ENCODE measurements at places on chromosomes 6 and 20.

GRCh38 chr6:5525209-5525608, 263.9 kb downstream of the FARS2 start:
- no peak for DNase-seq

GRCh38 chr6:45003387-45003786, 324.7 kb upstream of the RUNX2 start:
- no peak for DNase-seq

DNA sequence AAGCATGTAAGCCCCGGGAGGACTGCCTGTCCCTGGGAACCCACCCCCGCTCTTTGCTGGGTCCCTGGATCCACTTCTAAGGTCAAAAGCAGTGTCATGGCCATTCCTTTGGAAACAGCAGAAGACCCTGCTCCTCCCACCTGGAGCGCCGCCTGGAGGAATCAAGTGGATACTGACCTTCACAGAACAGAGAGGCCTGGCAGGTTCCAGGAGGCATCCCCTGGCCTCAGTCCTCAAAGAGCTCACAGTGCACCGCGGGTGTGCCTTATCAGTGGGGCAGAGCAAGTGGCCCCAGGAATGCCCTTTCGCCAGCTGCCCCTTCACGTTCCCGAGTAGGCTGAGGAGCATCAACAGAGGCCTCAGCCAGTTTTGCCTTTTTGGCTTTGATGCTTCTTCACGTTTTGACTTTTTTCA, 11.1 kb upstream of the SLC4A11 start:
- DNase-seq, result no peak

DNA sequence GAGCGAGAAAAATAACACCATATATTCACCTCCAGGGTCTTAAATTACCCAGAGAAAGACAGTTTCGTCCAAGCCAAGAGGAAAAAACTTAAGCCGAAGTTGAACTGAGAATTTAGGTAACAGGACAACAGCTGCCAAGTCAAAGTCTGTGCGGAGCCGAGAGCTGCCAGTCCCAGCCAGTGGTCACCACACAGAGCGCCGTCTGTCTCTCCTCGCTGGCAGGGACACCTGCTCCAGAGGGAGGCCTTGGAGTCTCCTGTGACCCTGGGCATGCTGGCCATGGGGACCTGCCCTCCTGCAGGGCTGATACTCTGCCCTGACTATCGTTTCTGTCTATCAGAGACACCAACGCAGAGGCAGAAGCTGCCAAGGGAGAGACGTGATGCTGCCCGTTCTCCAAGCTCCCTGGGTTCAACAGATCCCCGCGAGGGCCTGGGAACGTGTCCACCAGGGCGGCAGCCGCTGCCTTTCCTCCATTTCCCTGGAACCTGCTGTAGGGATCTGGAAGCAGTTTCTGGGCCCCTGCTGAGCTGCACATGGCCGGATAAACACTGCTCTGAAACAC, 341.3 kb downstream of the SMOC2 start:
- no peak for DNase-seq

- DNase-seq, result no peak
These were observed 22.5 kb upstream of the NHSL1 start for GRCh38 chr6:138521790-138522189.

All from NCI-H1417 treated with DMSO at 0.1 percent for 48 hours (cell line).